ENCODE measurements at places on chromosomes 1 and 21.

DNA sequence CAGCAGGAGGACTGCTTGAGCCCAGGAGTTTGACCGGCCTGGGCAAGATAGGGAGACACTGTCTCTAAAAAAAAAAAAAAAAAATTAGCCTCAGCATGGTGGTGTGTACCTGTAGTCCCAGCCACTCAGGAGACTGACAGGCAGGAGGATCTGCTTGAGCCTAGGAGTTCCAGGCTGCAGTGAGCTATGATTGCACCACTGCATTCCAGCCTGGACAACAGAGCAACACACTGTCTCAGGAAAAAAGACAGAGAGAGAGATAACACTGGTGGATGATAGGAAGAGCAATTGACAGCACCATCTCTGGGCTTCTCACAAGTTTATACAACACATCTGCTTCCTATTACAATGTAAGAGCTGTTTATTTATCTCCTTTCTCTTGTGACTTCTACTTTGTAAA lies 2.4 kb upstream of the RNU11 start:
- H3K36me3 ChIP-seq: no peaks in the 10 kb centered on the region
- H3K4me1 ChIP-seq: no peaks in the 10 kb centered on the region
- H3K27ac ChIP-seq: no peak overlapping the region
- no peak for DNase-seq

- no peak for DNase-seq
- no peaks in the 10 kb centered on the region for H3K36me3 ChIP-seq
- peaks cover 6% of the 10 kb centered on the region for H3K4me1 ChIP-seq
- no peak overlapping the region for H3K27ac ChIP-seq
Measured at GRCh38 chr1:218529646-218530300, 184.6 kb downstream of the TGFB2 start.

DNA sequence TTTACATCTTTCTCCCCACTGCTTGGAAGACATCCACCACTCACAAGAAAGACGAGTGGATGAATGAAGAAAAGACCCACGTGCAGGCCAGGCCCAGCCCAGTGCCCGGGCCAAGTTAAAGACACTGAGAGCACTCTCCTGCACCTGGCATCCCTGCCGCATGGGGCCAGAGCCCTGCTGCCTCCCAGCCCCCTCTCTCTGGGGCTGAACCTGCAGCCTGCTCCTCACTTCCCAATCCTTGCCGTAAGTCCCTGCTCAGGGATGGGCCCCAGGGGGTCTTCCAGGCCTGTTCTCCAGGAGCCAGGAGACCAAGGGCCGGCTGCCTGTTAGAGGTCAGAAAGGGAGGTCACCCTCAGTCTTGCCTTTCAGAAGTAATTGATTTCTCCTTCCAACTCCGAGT lies 168.5 kb upstream of the ZC3H12A start:
- H3K27ac ChIP-seq: no peak overlapping the region
- H3K36me3 ChIP-seq: no peaks in the 10 kb centered on the region
- no peak overlapping the region for H3K4me3 ChIP-seq
- no peaks in the 10 kb centered on the region for H3K4me1 ChIP-seq
- no peaks in the 10 kb centered on the region for H3K27me3 ChIP-seq

DNA sequence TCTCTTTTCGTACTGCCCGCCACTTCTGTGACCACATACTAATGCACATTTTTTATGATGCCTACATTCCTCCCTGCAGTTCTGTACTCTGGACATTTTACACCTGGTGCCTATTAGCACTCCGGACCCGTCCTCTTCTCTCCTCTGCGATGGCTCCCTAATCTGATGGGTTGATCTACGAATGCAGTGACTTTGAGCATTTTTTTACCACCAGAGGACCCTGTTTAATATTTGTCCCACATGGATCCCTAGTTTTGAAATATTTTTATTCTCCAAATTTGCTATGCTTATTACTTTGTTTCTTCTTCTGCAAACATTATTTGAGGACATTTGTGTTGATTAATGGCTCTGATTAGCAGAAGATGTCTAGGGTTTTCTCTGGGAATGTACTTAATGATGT lies 5.2 kb downstream of the PPFIA4 start:
- H3K4me1 ChIP-seq: peaks cover 4% of the 10 kb centered on the region
- H3K36me3 ChIP-seq: no peaks in the 10 kb centered on the region
- no peak overlapping the region for H3K27ac ChIP-seq

DNA sequence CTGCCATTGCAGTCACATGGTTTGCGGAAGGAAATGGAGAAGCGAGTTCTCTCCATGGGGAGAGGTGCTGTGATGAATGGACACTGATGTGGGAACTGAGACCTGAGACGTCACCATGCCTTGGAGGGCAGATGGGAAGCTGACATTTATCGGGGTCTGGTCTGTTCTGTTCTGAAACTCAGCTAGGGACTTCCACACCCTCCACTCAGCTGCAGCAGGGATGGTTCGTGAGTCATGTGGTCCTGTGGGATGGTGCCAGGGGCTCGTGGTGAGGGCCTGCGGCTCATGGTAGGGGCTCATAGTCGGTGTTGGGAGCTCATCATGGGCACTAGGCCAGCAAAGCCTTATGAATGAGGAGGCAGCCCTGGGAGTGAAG lies 6.1 kb downstream of the GPR137B start:
- peaks cover 23% of the 10 kb centered on the region for H3K27me3 ChIP-seq
- H3K36me3 ChIP-seq: no peaks in the 10 kb centered on the region
- no peak overlapping the region for H3K27ac ChIP-seq
- no peaks in the 10 kb centered on the region for H3K4me1 ChIP-seq
- DNase-seq: no peak

DNA sequence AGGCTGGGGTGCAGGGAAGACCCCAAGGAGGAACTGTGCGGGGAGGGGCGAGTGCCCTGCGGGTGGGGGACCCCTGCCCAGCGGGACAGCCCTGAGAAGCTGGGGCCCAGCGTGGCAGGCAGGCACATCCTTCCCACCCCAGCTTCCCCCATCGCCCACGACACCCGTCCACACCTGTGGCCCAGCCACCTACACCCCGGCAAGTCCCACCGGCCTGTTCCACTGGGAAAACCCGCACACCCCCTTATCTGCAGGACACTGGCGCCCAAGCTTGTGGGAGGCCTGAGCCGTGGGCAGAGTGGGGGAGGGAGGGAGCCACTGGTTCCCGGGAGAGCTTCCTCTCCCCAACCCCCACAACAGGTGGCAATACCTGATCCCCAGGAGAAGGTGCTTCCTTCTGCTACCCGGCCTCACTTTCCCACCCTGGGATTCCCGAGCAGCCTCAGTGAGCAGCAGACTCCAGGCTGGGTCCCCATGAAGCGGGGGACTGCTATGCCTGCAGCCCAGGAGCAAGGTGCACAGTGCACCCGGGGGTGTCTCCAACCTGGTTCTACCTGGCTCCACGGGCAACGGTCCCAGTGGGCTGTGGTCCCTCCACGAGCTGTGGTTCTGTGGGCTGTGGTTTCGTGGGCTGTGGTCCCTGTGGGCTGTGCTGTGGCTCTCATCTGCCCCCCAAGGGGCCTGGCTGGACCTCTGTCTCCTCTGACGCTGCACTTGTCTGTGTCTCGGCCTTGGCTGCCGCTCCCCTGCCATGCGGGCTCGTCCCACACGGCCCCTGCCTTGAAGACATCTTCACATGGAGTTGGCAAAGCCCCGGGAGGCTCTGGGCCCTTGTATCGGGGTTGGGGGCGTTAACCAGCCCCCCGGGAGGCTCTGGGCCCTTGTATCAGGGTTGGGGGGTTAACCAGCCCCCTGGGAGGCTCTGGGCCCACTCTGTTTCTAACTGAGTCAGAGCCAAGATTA lies 37.8 kb upstream of the POFUT2 start:
- H3K4me1 ChIP-seq: peaks cover 21% of the 10 kb centered on the region
- no peaks in the 10 kb centered on the region for H3K27me3 ChIP-seq
- peak; percentile 53 for DNase-seq
- H3K4me3 ChIP-seq: no peak overlapping the region
- peak overlapping the region; percentile 53 for H3K27ac ChIP-seq

GRCh38 chr1:33814166-33814565 lies 49.7 kb upstream of the HMGB4 start:
- no peaks in the 10 kb centered on the region for H3K36me3 ChIP-seq
- H3K4me1 ChIP-seq: no peaks in the 10 kb centered on the region
- no peak overlapping the region for H3K27ac ChIP-seq
- no peaks in the 10 kb centered on the region for H3K27me3 ChIP-seq
- DNase-seq: no peak

- H3K27ac ChIP-seq: no peak overlapping the region
- no peak for DNase-seq
- H3K4me1 ChIP-seq: no peaks in the 10 kb centered on the region
Measured at GRCh38 chr1:104991702-104992101, 1242.0 kb downstream of the AMY1C start.

DNA sequence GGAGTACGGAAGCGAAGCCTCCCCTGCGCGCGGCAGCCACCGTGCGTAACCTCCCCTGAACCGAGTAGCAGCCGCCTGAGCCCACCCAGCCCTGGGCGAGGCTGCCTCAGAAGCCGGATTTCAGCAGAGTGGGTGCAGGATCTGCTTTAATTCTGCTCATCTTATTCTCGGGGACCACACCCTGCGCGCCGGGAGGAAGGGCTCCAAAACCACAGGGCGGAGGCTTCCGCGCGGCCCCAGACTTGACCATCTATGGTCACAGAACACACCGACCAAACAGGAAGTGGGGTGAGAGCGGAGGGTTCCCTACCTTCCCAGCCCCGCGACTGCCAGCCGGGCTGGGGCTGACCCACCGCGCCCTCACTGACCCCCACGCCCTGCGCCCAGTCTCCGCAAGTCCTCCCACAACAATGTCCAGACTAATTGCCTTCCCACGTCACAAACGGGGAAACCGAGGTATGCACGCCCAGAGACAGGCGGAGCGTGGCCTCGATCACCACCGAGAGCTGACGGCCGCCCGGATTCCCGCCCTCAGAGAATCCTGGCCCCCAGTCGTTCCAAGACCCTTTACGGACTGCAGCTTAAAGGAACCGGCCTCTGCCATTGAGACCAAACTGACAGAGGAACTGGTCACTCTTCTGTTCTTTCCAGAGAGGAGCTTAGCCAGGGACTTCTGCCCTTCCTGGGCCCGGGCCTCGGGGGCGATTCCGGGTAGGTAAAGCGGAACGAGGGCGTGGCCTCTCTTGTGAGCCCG lies 595 bp upstream of the CAP1 start:
- H3K36me3 ChIP-seq: peaks cover 27% of the 10 kb centered on the region
- no peaks in the 10 kb centered on the region for H3K27me3 ChIP-seq
- peak; percentile 89 for DNase-seq
- H3K4me1 ChIP-seq: no peaks in the 10 kb centered on the region
- H3K27ac ChIP-seq: peak overlapping the region; percentile 82
- peak overlapping the region; percentile 100 for H3K4me3 ChIP-seq

DNA sequence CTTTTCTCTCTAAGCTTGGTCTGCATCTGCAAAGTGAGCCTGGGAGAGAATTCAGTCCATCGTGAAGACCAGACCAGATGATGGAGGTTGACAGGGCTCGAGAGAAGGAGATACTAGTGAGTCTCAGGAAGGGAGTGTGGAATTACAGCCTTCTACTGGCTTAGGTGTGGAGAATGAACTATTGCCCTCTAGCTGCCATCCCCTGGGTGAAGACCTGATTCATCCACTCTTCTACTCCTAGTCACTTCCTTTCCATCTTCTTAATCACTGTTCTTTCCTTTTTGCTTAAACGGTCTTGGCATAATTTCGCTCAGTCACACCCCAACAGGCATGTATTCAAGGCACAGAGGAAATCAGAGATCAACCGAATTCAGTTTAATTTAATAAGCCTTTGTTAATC lies 34.0 kb upstream of the HSD17B7 start:
- no peaks in the 10 kb centered on the region for H3K36me3 ChIP-seq
- DNase-seq: no peak
- no peaks in the 10 kb centered on the region for H3K27me3 ChIP-seq
- H3K4me1 ChIP-seq: no peaks in the 10 kb centered on the region

GRCh38 chr1:25668931-25669573 lies 52.5 kb downstream of the MAN1C1 start:
- DNase-seq: no peak
- no peak overlapping the region for H3K4me3 ChIP-seq
- no peaks in the 10 kb centered on the region for H3K36me3 ChIP-seq
- H3K4me1 ChIP-seq: peaks cover 4% of the 10 kb centered on the region
- no peak overlapping the region for H3K27ac ChIP-seq

- H3K4me1 ChIP-seq: no peaks in the 10 kb centered on the region
- H3K27me3 ChIP-seq: no peaks in the 10 kb centered on the region
- no peaks in the 10 kb centered on the region for H3K36me3 ChIP-seq
Measured at GRCh38 chr1:36890776-36891175, 143.5 kb downstream of the GRIK3 start.
